Kidney capillary endothelial cell (primary cell): ENCODE measurements at places on chromosomes 6 and 20.

- DNase-seq, result peak; percentile 48
Measured at GRCh38 chr6:116971959-116972358, 94.9 kb downstream of the RFX6 start.

DNA sequence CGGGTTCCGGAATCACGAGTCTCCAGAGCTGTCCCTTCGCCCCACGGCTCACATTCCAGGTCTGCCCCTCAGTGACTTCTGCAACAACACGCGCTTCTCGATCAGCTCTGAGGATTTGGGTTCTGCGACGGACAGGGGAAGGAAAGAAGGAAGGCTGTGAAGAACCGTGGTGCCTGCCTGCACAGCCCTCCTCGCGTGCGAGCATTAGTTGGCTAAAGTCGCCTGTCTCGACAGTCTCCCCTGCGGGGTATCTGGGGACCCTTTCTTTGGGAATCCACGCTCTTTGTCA lies 23.1 kb downstream of the VPS52 start:
- no peak for DNase-seq

DNA sequence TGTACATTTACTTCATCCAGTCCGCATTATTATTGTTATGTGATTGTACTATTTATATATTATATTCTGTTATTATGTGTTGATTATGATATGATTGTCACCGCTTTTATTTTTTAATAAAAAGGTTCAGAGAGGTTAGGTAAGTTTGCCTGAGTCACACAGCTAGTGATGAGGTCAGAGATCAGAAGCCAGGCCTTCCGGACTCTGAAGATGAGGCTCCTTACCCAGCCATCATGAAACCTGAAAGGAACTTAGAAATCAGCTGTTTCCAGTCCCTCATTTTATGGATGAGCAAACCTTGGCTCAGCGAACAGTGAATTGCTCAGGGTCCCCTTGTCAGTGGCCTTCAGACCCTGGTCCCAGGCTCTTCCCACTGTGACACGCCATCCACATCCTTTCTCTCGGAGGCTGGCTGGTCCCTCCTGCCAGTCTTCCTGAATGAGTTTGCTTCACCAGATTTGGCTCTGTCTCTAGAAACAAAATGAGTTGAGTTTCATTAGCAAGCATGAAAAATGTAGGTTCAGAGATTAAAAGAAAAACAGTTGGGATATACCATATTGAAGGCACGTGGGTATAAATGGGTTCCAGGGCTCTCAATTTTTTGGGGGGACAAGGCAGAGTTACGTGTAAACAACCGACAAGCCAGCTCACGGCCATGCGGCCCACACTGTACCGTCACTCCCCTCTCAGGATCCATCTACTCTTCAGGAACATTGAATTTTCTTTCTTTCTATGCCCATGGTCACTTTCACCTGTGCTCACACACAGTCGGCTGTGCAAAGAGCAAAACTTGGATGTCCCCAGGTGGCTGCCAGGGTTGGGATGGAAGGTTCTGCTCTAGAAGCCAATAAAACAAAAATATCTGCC lies 132.9 kb downstream of the ZDHHC14 start:
- DNase-seq, result peak; percentile 63

GRCh38 chr6:14934013-14934412 lies 311.9 kb upstream of the JARID2 start:
- DNase-seq, result no peak

- DNase-seq, result no peak
Measured at GRCh38 chr20:39812116-39812515, 850.0 kb downstream of the DHX35 start.

DNA sequence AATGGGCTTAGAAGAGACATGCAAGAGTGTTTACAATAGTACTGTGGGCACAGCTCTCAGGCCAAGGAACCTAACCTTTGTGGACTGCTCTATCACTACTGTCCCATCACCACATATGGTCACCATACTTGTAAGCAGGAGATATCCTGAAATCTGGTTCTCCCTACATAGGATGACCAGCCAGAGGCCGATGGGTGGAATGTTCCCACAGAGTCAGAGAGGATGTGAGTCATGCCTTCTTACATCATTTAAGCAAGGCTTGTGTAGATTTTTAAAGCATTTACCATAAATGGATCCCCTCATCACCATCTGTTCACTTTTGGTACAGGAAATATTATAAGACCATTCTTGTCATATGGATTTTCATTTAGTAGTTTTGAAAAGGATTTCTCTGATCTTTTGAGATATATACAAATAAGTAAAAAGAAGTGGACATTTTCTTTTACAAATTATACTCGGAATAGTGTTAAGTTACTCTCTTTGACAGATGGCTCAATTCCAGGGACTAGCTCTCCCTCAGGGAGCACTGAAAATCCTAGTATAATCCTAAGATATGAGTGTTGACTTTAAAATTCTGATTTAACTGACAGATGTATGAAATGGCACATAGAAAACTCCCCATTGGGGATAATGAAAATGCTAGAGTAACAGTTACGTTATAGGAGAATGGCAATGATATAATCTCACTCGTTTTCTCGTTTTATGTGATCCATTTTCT lies 6.6 kb downstream of the HTR1B start:
- peak; percentile 34 for DNase-seq

- DNase-seq, result peak; percentile 75
Measured at GRCh38 chr20:24699321-24700165, 230.1 kb downstream of the SYNDIG1 start.
